Spleen (tissue), 13 donors: ENCODE measurements at places on chromosomes 2 and 18. TPM values are rescaled to one million over a fixed set of nuclear protein-coding genes. Genes with fewer than 3 reads are reported as not detected.

CFC1 gene
- total RNA-seq = not detected

DNA sequence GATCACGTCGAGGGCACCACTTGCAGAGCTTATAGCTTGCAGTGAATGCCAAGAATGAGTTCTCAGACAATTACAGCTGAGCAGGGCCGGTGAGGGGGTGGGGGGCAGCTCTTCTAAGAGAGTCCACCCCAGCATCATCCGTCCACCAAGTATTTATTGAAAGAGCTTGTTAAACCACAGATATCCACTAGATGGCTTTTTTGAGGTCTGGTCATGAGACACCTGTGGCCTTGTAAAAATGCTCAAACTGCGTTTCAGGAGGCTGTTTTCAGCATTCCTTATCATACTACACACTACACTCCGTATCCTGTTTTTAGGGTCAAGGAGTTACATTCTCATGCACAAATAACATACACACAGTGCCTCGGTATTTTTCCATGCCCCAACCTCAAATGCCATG lies 51.5 kb downstream of the DNAJC10 start:
- no peak for DNase-seq

RSAD2 gene
- 11.2 TPM for total RNA-seq

ANKRD30B gene
- not detected for total RNA-seq

DNA sequence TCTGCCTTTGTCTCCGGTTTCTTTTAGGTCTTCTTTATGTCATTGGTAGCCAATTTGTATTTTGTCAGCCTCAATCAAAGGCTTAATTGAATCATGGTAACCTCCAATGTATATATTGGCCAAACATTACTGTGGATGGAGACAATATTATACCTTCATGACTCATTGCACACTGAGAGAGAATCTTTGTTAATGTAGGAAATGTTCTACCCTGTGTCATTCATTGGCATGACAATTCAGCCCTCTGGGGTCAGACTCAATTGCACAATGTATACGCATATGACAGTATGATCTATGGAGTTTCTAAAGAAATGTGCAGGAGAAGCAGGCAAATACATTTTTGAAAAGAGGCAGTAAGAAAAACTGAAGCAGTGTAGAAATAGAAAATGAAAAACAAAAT lies 162.6 kb downstream of the PDE11A start:
- no peak for DNase-seq

- no peak for DNase-seq
These were observed 48.7 kb downstream of the COA5 start for GRCh38 chr2:98559581-98559980.

- no peak for DNase-seq
These were observed 59.6 kb downstream of the FASTKD2 start for GRCh38 chr2:206824993-206825392.
